ENCODE measurements at places on chromosomes 6 and 20.

DNA sequence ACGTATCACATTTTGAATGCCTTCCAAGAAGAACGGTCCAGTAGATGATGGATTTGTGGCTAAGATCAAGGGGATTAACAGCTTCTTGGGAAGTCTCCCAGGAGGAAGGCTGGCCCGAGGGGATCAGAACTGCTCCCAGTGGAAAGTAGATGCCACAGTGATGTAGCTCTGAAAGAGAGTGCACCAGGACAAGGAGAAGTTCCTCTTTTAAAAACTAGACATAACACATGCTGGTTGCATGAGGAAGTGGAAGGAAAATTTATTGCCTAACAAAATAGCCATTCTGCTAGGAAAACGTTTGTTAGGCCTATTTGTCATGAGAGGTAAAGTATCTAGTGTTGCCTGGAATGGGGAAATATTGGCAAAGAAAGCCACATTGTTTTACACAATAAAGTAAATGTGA lies 87.8 kb downstream of the CDH26 start:
- DNase-seq: no peak

DNA sequence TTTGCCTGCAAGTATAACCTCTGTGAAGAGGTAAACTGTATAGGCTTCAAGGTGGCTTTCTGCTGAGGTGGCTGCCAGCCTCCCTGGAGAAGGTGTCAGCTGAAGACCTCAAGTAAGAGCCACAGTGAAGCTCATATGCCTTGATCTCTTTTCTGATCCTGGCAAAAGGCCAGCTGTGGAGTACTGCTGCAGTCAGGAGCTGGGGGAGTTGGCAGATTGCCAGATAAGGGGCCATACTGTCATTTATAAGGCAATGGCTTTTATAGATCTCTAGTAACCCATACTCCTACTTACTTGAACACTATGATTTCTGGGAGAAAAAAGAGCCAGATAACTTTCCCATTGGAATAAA lies 8.8 kb upstream of the CEP85L start:
- DNase-seq: no peak

GRCh38 chr6:45344900-45345299 lies 16.8 kb downstream of the RUNX2 start:
- DNase-seq: no peak

GRCh38 chr6:169618526-169619490 lies 83.0 kb downstream of the WDR27 start:
- DNase-seq: no peak

DNA sequence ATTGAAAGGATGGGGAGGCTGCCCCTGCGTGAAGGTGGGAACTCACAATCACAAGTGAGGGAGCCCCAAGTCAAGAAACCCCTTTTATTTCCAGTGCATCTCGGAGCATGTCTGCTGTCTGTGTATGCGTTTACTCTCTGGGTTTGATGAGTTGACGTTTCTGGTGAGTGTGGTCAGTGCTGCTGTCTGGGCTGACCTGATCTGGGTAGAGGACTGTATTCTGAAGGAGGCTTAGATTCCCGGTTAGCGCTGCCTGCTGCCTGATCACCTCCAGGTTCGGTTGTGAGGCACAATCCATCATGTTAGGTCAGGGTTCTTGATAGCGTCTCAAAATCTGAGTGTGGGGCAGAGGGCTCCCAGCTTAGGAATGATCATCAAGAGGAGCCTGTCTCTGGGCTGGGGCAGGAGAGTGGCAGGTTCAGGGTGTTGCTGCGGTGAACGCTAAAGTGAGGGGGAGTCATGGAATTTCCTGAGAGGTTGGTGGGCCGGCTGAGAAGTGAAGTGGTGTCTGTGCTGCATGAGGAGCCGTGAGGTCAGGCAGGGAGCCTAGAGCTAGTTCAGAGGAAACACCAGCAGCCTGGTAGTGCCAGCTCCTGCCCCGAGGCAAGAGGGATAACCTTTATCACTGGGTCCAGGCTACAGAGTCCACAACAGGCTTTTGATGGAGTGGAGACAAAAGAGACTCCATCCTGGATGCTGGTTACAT lies 225.3 kb upstream of the CST7 start:
- DNase-seq: no peak

DNA sequence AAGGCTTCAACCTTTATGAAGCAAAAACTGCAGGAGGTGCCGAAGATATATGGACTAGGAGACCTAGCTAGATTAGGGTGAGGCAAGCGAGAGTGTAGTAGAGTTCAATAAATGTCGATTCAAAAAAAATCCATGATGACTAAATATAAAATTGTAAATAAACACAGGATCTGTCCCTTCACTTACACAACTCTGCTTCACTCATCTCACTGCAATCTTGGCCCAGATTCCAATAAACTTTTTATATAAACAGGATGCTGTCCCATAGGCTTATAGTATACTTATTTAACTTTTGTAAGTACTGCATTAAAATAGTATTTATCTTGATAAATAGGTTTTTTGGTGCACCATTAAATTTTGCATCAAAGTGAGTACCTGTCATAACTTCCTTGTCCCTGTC lies 648.4 kb upstream of the NRSN1 start:
- DNase-seq: no peak

DNA sequence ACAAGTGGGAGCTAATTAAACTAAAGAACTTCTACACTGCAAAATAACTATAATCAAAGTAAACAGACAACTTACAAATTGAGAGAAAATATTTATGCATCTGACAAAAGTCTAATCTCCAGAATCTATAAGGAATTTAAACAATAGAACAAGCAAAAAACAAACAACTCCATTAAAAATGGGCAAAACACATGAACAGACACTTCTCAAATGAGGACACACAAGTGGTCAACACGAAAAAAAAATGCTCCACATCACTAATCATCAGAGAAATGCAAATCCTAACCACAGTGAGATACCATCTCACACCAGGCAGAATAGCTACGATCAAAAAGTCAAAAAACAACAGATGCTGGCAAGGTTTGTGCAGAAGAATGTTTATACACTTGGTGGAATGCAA lies 36.2 kb downstream of the STMND1 start:
- no peak for DNase-seq

GRCh38 chr6:43476746-43477145 lies 624 bp upstream of the TJAP1 start:
- no peak for DNase-seq

DNA sequence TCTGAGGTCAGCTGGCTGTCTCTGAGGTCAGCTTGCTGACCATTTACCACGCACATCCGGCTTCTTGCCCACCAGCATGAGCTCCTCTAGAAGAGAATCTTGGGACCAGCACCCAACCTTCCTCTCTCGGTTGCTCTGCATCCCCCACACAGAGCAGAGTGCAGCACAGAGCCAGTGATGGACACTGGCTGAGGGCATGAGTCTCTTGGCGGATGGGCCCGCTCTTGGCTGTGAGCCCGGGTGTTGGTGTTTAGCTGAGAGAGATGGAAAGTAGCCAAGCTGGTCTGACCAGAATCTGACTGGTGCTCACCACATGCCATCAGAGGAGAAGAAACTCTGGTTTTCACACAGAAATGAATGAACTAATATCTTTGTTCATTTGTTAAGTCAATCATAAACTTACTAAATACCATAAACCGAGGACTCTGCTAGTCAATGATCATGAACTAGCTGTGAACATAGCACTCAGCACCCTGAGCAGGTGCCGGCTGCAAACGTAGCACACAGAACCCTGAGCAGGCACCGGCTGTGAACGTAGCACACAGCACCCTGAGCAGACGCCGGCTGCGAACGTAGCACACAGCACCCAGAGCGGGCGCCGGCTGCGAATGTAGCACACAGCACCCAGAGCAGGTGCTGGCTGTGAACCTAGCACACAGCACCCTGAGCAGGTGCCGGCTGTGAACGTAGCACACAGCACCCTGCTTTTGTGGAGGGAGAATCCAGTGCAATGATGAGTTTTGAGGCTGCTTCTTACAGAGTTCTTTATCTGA lies 10.4 kb upstream of the THBS2 start:
- DNase-seq: no peak

DNA sequence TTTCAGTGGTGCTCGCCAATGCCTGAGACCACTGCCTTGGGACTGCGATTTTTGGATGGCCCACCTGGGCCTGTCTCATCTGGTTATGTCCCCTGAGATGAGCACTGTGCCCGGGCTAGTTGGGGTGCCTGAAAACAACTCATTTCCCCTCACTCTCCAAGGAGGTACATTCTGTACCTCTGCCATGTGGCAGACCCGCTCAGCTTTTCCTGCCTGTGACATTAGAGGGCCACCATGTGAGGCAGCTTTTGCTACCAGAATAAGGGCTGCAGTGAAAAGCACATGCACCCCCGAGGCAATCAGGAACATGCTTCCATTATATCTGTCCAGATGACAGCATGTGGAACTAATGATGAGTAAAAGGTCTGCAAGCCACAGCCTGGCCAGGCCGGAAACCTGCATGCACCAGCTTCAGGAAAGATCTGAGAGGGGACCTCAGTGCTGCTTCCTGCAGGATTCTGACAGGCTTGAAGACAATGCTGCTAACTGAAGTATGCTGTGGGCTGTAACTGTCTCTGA lies 11.3 kb upstream of the SRSF6 start:
- DNase-seq: no peak

DNA sequence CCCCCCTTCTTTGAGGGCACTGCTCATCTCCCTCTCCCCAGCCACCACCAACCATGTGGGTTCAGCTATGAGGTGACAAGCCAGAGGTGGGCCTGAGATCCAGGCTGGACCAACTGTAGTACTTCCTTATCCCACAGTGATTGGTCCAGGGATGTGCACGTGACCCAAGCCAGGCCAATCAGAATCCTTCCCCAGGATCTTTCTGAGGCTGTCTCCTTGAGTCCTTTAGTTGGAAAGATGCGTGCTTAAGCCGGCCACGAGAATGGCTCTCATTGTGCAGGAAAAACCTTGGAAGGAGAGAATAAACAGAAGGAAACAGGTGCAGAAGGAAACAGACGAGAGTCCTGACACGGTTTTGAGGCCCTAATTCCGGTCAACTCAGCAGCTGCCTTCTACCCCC lies 39.2 kb downstream of the ZC3H12D start:
- DNase-seq: no peak

- no peak for DNase-seq
Measured at GRCh38 chr20:61972636-61973508, 92.8 kb downstream of the TAF4 start.

DNA sequence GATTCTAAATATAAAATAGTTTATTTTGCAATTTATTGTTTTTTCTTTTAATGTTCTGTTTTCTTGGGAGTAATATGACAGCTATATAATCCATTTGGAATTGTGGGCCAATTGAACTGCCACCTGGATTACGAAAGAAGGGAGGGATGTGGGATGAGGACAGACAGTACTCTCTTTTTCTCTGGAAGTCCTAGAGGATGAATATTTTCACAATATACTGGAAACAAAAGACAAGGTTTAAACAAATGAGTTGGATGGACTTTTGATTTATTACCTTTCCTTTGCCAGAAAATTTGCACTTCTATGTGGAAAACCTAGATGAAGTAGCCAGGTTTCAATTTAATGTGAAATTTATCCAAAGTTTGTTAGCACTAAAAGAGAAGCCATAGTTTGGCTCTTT lies 325.5 kb upstream of the IMPG1 start:
- no peak for DNase-seq

- DNase-seq: no peak
Measured at GRCh38 chr6:117194978-117195377, 70.4 kb upstream of the VGLL2 start.

GRCh38 chr6:29667158-29667557 lies 10.3 kb downstream of the MOG start:
- no peak for DNase-seq

GRCh38 chr20:19176470-19177052 lies 35.9 kb upstream of the SLC24A3 start:
- DNase-seq: no peak

- DNase-seq: no peak
Measured at GRCh38 chr6:49072146-49072545, 390.9 kb downstream of the MMUT start.

DNA sequence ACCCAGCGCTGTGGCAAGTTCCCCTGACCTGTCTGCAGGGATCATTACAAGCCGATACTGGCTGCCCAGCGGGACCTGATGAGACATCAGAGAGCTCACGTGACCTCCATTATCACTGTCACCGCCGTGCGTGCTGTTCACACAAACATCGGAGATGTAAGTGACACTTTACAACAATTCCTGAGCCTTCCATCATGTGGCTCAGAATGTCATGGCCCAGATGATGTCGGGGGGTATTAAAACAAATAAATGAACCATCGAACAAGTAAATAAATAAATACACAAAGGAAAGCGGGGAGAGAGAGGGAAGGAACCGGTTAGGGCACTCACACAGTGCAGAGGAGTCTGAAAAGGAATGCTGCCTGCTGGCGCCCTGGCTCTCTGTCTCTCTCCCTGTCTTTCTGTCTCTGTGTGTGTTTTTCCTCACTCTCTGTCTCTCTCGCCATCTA lies 195.1 kb downstream of the BMP7 start:
- no peak for DNase-seq

DNA sequence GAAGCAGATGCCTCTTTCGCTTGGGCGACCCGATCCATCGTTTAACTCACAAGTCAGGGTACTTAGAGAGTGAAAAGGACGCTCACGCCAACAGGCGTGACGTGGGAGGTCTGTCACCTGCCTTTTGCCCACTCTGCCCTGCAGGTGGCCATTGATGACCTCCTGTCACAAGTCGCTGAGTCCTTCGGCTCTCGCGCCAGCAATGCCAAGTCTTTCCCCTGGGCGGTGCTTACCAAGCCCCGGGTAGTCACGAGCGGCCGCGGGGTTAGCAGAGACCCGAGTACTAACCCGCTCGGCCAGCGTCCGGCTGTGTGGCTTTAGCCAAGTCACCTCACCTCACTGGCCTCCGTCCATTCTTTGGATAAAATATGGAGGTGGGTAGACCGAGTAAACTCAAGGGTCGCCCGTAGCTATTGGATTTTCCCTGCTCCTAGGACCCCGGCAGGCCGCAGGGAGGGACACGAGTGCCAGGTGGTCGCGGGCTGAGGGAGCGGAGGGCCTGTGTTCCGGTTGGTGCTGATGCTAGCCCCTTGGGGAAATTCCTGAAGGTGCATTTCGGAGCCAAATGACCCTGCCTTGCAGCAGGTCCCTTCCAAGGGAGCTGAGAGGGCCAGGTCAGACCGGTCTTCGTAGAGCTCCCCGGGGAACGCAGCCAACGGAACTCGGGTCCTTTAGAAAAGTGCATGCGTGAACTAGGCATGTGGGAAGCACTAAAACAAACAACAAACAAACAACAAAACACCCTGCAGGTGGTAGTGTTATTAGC lies 668 bp downstream of the PKIB start:
- peak; percentile 17 for DNase-seq

DNA sequence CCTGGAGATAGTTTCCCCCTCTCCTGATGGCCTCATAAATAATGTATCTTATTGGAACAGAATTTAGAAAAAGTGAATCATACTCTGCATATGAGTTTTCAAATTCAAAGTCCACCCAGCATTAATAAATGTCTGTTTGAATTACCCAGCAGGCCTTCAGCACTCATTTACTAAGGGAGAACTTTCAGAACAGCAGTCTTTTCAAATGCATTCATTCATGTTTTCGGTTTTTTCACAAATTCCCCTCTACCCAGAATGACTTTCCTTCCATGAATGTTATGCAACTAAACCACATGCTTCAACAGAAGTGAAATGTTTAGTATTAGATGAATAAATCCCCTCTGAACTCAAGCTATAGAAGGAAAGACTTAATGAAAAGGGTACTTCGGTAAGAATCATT lies 92.4 kb downstream of the RTN4IP1 start:
- no peak for DNase-seq

GRCh38 chr20:47318027-47318585 lies 38.4 kb downstream of the ZMYND8 start:
- no peak for DNase-seq

GRCh38 chr20:22379472-22379871 lies 204.9 kb downstream of the FOXA2 start:
- DNase-seq: no peak
